Omental fat pad (tissue), 4 donors: ENCODE measurements at places on chromosomes 4 and X. TPM values are rescaled to one million over a fixed set of nuclear protein-coding genes. Genes with fewer than 3 reads are reported as not detected.

The FAM53A gene
- 3.7 TPM for total RNA-seq

The TEX13C gene
- not detected for total RNA-seq

The FGF2 gene
- total RNA-seq: 25.1 TPM

The XAGE1A gene
- total RNA-seq: not detected

The HTR2C gene
- not detected for total RNA-seq

The CTAG1A gene
- total RNA-seq: not detected

The TTC29 gene
- not detected for total RNA-seq

The GRIA3 gene
- 0.19 TPM for total RNA-seq

The REPS2 gene
- 5.2 TPM for total RNA-seq

The STPG2 gene
- 0.47 TPM for total RNA-seq

The CXCL8 gene
- 150 TPM for total RNA-seq

DNA sequence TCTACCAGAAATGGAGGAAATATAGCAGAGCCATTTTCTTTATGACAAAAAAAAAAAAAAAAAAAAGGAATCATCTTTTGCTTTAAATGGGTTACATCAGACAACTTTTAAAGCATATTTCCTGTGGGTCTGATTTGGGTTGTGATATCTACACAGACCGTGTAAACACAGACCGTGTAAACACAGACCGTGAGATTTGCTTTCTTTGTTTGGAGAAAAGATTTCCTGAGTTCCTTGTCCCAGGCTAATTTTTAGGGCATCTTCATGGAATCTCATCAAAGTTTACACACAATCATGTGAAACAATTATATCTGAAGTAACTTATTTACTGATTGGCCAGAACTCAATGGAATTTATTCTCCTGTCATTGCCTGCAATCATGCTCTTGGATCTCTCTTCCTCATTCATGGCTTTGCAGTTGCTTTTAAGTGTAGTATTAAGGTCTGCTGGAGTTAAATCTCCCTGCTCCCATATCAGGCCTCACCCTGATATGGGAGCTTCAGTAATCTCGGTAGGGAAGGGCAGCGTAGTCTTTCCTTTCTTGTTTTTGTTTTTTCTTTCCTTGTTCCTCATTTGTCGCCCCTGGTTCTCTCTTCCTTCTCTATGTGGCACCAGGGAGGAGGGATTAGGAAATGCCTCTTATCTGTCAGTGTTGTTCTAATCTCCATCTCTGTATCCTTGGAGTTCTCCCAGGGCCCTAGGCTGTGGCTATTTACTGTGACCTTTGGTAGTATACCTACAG lies 248.6 kb upstream of the JADE1 start:
- no peak for DNase-seq

DNA sequence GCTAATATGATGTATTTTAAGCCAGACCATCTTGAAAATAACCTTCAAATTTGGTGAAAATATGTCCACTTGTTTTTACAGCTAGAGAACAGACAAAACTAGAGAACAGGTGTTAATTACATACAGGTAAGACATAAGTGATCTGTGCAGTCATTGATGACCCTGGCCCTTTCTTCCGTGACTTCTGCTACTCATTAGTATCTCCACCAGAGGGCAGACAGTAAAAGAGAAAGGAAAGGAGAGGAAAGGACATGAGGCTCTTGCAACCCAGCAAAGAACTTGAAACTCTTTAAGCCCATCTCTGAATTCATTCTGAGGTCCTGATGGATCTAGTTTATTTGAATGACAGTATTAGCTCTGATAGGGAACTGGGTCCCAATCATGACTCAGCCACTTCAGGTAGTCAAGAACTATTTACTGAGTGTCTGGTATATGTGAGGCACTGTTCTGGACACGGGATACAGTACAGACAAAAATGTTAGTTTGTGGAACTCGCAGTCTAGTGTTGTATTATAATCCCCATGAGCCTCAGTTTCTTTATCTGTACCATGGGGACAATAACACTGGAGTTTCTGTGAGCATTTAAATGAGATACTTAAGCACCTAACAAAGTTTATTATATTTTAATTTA lies 121.0 kb upstream of the TEX13D start:
- no peak for DNase-seq

GRCh38 chr4:189396435-189396834 lies 544.2 kb upstream of the FRG1 start:
- no peak for DNase-seq

- no peak for DNase-seq
Measured at GRCh38 chr4:99013402-99013843, 17.9 kb downstream of the METAP1 start.

DNA sequence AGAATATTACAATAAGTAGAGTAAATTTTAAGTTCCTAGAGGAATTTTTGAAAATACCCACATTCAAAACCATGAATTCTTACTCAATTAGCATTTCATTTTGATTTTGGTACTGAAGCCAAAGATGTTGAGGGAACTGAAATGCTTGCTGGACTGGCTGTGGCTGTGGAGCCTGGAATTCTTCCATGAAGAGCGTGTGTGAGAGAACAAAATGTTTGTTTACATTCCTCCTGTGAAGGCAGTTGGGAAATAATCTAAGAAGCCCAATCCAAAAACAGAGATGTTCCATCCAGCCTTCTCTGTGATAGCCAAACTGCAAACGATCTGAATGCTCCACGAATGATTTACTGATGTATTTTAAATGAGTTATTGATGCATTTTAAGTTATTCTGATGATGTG lies 3.8 kb upstream of the ADH1B start:
- no peak for DNase-seq

- no peak for DNase-seq
Measured at GRCh38 chrX:2614911-2615310, 76.2 kb upstream of the CD99 start.

DNA sequence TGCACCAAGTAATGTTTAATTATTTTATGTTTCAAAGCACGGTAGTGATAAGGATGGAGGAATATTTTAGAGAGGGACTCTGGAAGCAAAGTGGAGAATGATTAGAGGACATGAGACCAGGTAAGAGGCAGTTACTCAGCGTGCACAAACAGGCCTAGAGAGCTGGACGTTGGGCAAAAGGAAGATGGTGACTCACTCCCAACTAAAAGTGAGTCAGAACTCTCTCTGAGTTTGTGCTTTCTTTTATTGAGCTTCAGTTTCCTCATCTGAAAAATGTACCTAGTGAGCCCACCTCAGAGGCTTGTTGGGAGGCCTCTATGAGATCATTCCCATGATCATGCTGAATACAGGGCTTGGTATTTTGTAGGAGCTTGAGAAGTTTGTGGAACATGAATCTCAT lies 1.6 kb upstream of the ZC4H2 start:
- no peak for DNase-seq

DNA sequence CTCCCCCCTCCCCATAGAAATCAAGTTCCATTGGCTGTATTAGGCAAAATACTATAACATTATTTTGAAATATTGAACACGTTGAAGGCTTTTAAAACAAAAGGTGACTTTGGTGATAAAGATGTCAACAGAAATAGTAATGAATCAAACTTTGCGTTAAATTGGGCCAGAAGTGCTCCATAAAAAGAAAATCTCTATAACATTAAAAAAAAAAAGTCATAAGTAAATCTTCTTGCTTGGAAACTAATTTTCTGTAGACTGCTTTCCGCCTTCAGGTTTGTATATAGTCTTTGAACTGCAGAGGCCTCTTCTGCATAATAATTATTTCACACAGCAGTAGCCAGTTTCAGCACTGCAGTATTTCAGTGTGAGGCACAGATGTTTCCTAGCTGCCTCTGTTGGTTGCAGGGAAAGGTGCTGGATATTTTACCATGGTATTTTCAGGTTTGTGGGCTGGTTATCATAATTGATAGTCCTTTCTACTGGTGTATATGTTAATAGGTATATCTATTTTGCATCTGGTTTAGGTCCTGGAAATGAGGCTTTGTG lies 158.9 kb downstream of the KDM6A start:
- DNase-seq: no peak

GRCh38 chrX:50707955-50708699 lies 105.9 kb downstream of the SHROOM4 start:
- DNase-seq: no peak

DNA sequence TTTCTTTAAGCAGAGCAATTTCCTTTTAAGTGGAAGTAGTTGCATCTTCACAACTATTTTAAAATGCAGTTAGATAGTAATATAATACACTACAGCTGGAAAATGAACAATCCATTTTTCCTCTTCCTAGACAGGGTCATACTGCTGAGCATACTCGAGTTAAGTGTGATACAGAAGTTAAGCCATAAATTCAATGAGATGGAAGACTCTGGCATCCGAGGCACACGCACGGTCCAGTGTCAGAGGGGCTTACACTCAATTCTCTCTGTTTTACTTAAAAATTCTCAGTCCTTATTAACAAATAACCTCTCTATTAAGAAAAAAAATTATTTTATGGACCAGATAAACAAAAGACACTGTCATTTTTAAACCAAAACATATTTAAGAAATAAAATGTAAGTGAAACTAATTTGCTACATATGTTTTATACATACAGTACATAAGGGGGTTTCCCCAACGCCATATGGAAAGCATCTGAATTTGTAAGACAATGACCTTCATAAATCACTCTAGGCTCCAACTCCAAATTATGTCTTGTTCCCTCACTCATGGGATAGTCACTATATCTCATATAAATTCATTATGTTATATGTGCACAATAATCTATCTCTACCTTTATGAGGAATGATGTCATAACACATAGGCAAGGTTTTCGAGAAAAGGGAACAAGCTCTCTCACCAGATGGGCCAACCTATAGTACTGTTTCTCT lies 315.3 kb downstream of the PAPSS1 start:
- no peak for DNase-seq

- no peak for DNase-seq
Measured at GRCh38 chrX:129557844-129558480, 17.9 kb downstream of the OCRL start.

DNA sequence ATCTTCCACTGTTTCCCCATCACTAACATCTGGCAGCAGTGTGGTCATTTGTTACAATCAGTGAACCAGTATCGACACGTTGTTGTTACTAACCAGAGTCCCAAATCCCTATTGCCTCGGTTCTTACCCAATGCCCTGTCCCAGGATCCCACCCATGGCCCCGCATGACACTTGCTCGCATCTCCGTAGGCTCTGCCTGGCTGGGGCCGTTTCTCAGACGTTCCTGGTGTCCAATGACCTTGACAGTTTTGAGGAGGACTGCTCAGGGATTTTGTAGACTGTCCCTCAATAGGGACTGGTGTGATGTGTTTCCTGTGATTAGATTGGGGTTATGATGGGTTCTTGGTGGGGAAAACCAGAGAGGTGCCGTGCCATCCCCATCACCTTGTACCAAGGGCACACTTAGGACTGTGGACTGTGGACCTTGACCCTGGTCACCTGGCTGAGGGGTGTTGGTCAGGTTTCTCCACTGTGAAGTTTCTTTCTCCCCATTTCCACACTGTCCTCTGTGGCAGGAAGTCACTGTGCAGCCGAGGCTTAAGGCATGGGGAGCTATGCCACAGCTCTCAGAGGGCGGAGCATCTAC lies 108.4 kb downstream of the ADRA2C start:
- no peak for DNase-seq

DNA sequence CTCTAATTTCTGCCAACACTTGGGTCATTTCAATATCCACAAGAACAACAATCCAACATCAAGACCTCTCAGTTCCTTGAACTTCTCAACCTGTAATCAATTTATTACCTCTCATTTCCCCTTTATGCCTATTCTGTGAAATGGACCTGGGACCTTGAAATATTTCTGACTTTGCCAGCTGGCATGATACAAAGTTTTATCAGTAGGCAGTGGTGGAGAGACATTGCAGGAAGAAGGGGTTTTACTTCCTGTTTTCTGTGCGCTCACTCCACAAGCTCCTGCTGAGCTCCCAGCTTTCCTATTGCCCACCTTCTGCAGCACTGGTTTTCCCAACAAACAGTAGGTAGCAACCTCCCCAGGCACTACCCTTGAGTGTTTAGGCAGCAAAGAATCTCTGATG lies 3.5 kb upstream of the ARHGEF6 start:
- DNase-seq: no peak

GRCh38 chr4:78671903-78672815 lies 104.0 kb upstream of the BMP2K start:
- no peak for DNase-seq

DNA sequence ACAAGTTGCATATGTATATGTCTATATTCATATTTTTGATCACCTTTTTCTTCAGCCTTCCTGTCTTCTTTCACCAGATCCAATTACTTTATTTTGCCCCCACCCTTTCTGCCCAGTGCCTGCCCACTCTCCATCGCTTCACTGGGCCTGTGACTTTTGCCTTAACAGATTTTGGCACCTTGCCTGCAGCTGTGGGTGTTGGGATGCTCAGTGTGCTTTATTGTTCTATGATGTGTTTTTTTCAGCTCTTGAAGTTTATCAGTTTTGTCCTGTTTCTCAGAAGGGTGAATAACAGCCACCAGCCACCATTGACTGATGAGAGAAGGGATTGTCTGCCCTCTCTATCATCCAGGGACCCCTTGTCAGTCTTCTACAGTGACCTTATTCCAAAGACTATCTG lies 77.2 kb upstream of the GALNT7 start:
- DNase-seq: no peak
